ENCODE measurements at places on chromosomes 4 and X.

GRCh38 chr4:48369248-48369647 lies 27.9 kb downstream of the SLAIN2 start:
- no peak for DNase-seq

GRCh38 chrX:77935886-77936285 lies 25.4 kb downstream of the ATP7A start:
- DNase-seq, result no peak

DNA sequence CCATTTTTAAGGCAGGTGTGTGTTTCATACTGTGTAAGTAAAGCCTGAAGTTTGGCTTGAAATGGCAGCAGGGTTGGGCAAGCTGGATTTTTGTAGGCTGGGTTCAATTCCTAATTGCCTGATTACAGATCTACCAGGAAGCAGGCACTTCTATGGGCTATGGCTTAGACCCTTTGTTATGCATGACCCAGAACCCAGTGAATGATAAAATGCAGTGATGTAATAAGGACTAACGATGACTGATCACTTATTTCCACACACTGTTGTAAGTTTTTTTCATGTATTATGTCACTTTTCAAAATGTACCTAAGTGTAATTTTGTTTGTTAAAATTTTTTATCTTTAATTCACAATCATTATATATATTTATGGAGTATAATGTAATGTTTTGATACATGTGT lies 8.6 kb downstream of the LANCL3 start:
- DNase-seq, result no peak

DNA sequence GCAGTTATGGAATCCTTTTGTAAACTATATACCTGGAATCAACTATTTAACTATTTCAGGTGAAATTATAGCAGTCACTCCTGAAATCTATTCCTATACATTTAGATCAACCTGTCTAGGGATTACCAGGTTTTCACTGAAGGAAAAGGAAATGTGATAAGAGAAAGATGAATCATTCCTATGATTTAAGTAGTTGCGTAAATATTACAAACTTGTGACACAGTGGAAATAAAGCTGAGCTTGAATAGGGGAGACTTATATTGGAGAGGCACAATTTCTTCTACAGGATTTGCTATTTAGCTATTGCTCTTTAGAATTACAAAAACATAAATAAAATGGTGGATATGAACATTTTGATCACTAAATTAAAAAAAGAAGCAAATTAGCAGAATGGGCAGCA lies 284.1 kb upstream of the EPHA5 start:
- DNase-seq, result no peak

DNA sequence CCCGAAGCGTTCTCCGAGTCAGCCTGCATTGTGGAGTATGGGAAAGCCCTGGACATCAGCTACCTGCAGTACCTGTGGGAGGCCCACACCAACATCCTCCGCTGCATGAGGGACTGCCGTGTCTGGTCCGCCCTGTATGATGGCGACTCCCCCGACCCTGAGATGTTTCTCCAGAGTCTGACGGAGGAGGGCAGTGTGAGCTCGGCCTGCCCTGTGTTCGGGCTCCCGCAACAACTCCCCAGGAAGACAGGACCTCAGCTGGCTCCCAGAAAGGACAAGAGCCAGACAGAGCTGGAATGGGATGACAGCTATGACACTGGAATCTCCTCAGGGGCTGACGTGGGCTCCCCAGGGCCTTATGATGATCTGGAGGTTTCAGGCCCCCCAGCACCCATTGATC lies 111.3 kb downstream of the GATB start:
- DNase-seq, result no peak

GRCh38 chr4:53459548-53459947 lies 82.1 kb downstream of the FIP1L1 start:
- DNase-seq, result no peak

GRCh38 chr4:95546221-95546620 lies 2.6 kb downstream of the UNC5C start:
- no peak for DNase-seq

DNA sequence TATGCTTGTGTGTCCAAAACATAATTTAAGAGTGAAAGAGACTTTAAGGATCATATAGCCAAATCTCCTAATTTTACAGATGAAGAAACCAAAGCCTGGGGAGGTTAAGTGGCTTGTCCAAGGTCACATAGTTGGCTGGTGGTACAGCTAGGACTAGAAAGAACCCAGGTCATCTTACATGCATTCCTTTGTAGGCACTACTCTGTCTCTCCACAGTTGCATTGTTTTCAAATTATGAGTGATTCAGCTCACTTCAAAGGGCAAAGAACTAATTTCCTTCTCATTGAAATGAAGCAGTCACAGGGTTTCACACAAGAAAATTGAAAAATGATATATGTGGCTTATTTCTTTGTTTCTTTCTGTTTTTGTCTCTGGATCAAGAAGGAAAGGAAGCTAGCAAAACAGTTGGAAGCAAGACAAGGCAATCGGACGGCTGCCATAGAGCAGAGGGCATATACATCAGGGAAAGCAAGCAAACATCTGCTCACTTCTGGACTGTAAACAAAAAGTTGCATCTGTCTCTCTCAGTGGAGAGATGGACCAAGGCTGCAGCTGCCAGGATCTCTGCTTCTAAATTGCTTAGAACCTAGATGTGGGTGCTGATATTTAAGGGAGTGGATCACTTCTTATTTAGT lies 107.5 kb upstream of the AMOT start:
- no peak for DNase-seq

DNA sequence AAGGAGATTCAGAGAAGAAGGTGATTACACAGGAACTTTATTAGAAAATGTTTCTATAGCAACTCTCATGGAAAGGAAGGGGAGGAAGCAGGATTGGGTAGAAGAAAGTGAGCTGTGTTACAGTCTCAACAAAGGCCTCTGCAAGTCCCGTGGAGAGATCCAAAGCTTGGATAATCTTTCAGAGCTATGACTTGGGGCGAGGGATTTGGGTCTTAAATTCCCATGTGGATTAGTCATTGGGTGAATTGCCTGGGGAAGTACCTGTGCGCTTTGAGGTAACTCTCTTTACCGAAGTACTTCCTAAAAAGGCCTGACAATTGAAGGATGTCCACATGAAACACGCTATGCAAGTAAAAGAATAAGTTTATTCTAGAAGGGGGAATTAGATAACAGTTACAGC lies 133.8 kb upstream of the ANKRD50 start:
- no peak for DNase-seq

GRCh38 chr4:162104459-162105124 lies 59.2 kb downstream of the FSTL5 start:
- DNase-seq, result no peak

GRCh38 chr4:182141061-182141460 lies 102.1 kb upstream of the TENM3 start:
- no peak for DNase-seq

GRCh38 chrX:70470850-70471289 lies 26.2 kb downstream of the DLG3 start:
- no peak for DNase-seq

- DNase-seq, result no peak
Measured at GRCh38 chrX:40039887-40040286, 57.9 kb downstream of the BCOR start.

DNA sequence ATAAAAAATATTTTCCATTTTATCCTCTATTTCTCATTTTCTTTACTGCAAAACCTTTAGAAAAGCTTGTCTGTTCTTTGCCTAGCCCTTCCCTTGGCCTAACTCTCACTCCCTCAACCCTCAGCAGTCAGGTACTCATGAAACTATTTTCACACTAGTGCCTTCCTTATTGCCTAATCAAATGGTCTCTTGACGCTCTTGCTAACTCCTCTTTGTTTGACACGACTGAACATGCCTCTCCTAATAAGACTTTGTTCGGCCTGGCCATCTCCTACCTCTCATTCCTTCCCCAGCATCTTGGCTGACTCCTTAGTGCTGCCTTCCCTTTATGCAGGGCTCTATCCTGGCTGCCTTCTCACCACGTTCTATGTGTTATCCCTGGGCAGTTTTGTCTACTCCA lies 11.1 kb upstream of the LRAT start:
- no peak for DNase-seq

DNA sequence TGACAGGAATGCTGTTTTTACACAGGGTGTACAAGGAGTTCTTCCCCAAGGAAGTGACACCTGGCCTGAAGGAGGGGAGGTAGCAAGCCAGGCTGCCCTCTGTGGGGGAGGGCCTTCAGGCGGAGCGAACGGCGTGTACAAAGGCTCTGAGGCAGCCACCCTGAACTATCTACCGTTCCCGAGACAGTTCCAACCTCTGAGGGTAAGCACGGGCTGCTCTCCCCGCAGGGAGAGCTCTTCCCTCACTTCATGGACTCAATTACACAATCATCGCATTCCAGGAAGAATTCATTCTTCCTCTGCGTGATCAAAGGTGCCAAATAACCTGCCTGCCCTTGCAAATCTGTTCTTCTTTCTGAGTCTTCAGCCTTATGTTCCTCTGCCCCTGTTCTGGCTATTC lies 4.8 kb downstream of the ELK1 start:
- no peak for DNase-seq

GRCh38 chr4:62053974-62054373 lies 853.8 kb downstream of the ADGRL3 start:
- DNase-seq, result no peak

GRCh38 chr4:92629302-92629701 lies 325.5 kb downstream of the GRID2 start:
- no peak for DNase-seq

DNA sequence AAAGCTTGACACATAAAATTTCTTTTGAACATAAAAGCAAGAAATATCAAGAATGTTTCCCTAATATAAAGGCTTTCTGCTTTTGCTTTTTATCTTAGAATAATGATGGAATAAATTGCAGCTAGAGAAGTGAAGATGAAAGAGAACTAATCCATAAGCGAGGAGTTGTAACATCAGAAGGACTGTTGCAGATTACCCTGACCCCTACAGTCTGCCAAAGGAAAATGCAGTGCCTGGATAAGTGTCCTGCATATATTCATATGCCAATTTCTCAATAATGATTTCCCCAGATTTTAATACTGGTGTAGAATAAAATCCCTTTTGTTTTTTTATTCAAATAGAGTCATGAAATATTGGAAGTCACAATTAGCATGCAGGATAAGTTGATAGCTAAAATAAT lies 115.9 kb downstream of the MAGEC2 start:
- DNase-seq, result no peak

GRCh38 chr4:96016634-96017299 lies 176.9 kb downstream of the PDHA2 start:
- no peak for DNase-seq

- no peak for DNase-seq
Measured at GRCh38 chr4:26060286-26060685, 146.3 kb downstream of the SMIM20 start.

GRCh38 chr4:2365054-2365912 lies 53.2 kb downstream of the ZFYVE28 start:
- no peak for DNase-seq

- DNase-seq, result no peak
Measured at GRCh38 chr4:567457-568350, 8.4 kb downstream of the TMEM271 start.

GRCh38 chr4:62601737-62602136 lies 1401.6 kb downstream of the ADGRL3 start:
- no peak for DNase-seq

DNA sequence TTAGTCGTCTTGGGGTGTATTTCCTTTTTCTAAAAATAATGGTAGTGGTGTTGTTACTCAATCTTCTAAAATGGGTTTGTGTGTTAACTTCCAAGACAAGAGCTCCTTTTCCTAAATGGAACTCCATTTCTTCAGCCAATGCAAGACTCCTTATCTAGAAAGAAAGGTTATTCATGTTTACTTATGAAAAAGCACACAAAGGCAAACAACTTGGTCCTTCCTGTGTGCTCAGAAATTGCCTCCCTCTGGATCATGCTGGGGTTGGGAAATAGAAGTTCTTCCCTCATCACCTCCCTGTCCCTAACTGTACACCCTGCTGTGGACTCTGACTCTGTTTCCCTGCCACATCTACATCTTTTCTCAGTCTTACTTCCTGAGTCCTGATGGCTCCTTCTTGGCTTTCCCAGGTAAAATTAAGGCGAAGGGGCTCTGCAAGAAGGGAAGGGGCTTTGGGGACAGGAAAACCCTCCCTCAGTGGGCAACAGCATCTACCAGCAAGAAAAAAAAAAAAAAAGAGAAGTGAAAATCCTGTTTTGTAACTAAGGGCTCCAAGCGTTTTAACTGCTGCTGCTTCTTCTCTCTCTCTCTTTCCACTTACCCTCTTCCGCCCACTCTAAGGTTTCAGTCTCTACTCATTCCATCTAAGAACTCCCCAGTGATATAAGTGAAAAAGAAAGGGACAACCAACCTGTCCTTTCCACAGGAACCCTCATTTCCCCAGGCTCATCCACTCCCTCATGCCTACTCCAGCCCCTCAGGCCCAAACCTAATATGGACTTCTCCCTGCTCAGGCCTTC lies 19.8 kb upstream of the TASL start:
- DNase-seq, result no peak

DNA sequence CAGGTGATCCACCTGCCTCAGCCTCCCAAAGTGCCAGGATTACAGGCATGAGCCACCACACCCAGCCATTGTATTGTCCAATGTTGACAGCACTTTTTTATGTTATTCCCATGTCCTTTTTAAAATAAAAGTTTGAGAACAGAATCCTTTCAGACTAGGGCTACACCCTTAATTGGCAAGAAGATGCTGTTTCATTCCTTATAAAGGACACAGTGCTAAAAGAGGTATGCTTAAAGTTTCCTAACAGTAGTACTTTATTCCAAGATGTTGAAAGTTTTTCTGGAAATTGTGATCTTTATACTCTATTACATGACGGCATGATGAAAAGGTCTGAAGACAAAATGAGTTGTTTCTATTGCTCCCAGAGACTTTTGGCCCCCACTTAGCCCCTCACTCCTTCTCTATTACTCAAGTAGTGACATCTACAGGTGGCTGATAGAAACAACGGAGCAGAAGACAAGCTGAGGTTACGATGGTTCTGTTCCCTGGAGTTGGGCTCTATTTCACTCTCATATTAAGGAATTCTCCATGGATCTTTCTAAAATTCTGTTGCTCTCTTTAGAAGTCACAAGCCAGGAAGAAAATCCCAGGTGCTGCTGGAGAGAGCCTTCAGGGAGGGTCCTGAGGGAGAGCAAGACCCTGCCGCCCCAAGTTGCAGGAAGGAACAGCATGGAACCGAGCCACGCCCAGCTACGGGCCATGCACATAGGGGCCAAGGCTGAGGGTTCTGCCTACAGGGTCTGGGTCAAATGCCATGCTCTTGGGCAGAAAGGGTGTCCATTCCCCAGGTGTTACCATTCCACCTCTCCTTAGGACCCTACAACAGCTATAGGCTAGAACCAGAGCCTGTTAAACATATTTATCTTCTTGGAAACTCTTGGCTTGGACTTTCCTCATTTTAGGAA lies 22.8 kb downstream of the RPL9 start:
- no peak for DNase-seq

- DNase-seq, result no peak
Measured at GRCh38 chrX:130704053-130705038, 198.7 kb downstream of the ENOX2 start.

GRCh38 chr4:159434114-159434870 lies 331.4 kb downstream of the RAPGEF2 start:
- DNase-seq, result no peak

- no peak for DNase-seq
Measured at GRCh38 chrX:71239781-71240180, 14.2 kb downstream of the ZMYM3 start.

GRCh38 chrX:48747415-48748016 lies 14.0 kb upstream of the GLOD5 start:
- DNase-seq, result no peak

- DNase-seq, result no peak
Measured at GRCh38 chrX:13074297-13075262, 30.2 kb upstream of the FAM9C start.

Measured in left ventricle myocardium inferior (tissue), 1 donor.